ENCODE measurements at places on chromosomes 3 and 15.

- DNase-seq = no peak
Measured at GRCh38 chr15:63169788-63170187, 12.5 kb upstream of the RPS27L start.

GRCh38 chr15:71627188-71627587, 183.2 kb upstream of the NR2E3 start:
- no peak for DNase-seq

GRCh38 chr3:124230998-124231397, 239.1 kb upstream of the ROPN1 start:
- DNase-seq = no peak

- DNase-seq = no peak
Measured at GRCh38 chr15:70385711-70386110, 288.0 kb upstream of the TLE3 start.
